ENCODE measurements at places on chromosomes 1 and 21. TPM values are rescaled to one million over a fixed set of nuclear protein-coding genes. Genes with fewer than 3 reads are reported as not detected.

The OR2L2 gene
- total RNA-seq, result not detected

The NCF2 gene
- total RNA-seq, result 14.0 TPM

The GPR37L1 gene
- total RNA-seq, result not detected

The TNNT2 gene
- not detected for total RNA-seq

The SLC2A5 gene
- total RNA-seq, result not detected

The CELA2B gene
- total RNA-seq, result not detected

The KRTAP11-1 gene
- total RNA-seq, result not detected

GRCh38 chr1:202161151-202162046 is 997 bp upstream of the PTPN7 start:
- no peak for DNase-seq

DNA sequence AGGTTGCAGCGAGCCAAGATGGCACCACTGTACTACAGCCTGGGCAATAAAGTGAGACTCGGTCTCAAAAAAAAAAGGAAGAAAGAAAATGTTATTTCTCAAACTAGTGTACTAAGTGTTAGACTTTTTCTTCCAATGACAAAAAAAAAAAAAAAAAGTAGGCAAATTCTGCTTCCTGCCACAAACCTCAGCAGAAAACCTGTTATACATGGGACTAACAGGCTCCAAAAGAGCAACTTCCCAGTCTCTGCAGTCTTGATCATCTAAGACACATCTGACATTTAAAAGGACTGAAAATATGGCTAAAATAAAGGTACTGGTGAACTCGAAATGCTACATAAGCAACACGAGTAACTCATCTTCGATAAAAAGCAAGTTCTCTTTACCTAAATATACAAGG is 59.6 kb downstream of the HSF2BP start:
- no peak for DNase-seq

DNA sequence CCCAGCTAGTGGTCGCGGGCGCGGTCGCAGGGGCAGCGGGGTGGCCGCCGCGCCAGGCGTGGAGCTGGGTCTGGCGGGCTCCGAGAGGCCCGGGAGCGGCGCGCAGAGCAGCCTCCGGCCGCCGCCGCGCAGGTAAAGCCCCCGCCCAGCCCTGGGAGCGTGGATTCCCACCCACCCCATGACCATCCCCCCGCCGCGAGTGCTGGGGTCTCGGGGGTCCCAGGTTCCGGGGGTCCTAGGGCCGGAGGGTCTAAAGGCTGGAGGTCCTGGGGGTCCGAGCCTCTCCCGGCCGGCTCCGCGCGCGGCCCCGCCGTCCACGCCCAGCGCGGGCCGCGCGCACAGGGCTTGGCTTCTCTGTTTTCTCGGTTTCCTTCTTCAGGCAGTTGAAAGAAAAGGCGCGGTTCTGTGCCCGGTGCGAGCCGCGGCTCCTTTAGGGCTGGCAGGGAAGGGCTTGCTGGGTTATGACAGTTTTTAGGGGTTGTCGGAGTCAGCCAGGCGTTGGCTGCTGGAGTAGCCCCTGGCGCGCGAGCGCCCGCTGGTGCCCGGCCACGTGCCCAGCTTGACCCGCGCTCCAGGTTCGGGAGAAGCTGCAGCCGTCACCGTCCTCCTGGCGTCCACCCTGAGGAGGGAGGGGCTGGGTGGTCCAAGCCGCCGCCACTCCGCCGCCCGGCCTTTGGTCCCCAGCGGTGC is 359 bp downstream of the LRRC3 start:
- DNase-seq, result peak; percentile 54

DNA sequence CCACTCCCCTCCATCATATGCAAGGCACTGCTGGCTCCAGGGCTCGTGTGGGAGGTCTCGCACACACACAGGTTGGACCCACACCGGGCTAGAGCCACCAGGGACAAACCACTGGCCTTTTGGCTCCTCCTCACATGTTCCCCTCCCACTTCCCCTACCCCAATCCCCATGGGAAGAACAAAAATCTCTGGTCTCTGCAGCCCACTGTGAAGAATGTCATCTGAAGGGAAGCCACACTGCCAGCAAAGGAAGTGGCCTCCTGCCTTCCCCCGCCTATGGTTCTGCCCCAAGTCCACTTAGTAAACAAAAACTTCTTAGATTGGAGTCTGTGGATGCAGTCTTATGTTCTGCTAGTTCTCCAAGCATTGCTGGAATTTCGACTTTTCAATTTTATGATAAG is 24.2 kb downstream of the OLFML3 start:
- no peak for DNase-seq

GRCh38 chr21:41763996-41764395 is 2.9 kb downstream of the RIPK4 start:
- DNase-seq, result no peak

DNA sequence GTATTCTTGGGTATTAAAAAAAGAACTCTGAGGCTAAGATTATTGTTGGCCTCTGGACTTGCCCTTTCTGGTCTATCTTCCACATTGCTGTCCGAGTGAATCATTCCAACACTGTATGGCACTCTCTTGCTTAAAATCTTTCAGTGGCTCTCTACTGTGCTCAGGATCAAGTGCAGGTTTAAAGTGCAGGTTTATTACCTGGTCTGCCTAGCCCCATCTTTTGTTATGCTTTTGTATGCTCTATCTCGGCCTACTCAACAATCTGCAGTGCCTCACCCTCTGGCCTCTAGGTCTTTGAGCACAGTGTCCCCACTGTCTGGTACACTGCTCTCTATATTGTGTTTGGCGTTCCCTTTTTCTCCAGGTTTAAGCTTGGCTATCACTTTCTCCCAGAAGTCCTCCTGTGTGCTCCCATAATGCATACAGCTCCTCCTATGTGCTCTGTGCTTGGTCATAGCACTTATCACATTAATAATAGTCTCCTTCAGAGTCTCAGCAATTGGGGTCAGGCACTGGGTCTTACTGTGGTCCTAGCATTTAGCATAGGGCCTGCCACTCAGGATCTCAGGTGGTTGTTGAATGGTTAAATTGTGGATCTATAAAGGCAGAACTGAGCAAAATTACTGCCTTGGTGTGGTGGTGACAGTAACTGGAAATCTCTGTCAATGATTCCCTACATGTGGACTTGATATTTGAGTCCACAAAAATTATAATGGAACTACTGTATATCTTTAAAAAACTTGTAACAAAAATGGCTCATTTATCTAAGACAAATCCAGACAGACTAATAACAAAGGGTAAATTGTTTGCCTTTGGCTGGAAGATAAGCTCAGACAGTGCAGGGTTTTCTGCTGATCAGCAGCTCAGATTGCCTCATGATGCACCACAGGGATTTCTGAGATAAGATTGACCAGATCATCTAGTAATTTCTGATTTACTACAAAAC is 10.6 kb upstream of the LDLRAD1 start:
- DNase-seq, result no peak

DNA sequence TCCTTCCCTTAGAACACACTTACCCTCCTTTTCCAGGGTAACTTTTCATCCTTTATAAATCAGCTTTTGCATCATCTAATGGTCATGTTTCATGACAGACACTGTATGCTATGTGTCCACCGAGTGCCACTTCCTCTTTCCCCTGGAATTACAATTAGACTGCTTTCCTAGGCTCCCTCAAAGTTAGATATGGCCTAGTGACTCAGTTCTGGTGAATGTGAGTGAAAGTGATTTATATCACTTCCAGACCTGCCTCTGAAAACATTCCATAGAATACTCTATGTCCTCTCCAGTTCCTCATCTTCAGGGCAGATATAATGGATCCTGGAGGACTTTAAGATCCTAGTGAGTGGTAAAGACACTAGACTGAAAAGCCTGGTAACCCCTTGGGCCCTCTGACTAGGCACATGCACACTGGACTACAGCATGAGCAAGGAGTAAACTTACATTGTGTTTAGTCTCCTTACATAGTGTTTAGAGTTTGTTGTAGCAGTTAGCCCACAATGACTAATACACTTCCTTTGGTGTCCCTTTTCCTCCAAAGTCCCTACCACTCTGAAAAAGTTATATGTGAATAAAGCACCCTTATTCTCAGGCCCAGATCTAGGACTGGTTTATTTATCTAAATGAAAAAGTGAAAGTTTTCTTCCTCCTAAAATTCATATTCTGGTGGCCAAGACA is 59.3 kb downstream of the GPR88 start:
- DNase-seq, result no peak

DNA sequence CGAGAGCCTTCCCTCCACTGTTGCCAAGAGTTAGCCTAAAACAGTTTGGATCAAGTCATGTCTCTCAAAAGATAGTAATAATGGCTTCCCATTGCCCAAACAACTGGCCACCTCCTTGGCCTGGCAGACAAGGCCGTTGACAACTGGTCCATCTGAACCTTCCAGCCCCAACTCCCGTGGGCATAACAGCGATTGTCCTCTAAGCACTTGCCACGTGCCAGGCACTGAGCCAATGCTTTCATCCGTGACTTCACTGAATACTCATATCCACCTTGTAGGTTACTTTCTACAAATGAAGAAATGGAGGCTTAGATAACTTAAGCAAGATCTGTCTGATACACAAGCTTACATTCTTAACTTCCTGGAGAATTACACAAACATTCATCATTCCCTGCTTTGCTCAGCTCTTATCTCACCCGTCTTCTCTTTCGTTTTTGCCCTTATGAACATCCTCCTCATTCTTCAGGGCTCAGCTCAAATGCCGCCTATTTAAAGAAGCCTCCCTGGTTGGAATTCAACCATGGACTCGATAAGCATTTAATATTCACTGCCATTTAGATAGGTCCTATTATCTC is 106.4 kb downstream of the KCND3 start:
- no peak for DNase-seq

DNA sequence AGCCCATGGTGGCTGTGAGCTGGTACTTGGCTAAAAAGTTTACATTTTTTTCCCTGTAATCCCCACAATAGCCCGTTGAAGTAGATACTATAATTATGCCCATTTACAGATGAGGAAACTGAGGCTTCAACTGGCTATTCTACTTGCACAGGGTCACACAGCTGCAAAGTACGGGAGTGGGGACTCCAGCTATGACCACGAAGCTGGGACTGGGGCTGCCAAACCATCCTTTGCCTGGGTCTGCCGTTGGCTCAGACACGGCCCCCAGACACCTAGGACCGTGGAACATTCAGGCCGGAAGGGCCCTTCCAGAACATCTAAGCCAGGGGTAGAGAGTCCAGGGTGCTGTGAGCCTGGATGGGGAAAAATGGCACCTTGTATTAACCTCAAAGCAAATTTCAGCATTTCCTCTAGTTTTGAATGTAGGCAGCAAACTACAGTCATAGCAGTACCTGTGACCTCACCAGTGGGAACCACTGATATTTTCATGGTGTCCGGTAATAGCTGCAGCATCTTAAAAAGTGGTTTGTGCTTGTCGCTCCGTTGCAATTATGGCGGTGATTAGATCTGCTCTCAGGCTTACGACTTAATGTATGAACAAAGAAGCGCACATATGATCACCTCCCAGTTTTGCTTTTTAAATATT is 4.3 kb downstream of the TP73 start:
- DNase-seq, result peak; percentile 28

DNA sequence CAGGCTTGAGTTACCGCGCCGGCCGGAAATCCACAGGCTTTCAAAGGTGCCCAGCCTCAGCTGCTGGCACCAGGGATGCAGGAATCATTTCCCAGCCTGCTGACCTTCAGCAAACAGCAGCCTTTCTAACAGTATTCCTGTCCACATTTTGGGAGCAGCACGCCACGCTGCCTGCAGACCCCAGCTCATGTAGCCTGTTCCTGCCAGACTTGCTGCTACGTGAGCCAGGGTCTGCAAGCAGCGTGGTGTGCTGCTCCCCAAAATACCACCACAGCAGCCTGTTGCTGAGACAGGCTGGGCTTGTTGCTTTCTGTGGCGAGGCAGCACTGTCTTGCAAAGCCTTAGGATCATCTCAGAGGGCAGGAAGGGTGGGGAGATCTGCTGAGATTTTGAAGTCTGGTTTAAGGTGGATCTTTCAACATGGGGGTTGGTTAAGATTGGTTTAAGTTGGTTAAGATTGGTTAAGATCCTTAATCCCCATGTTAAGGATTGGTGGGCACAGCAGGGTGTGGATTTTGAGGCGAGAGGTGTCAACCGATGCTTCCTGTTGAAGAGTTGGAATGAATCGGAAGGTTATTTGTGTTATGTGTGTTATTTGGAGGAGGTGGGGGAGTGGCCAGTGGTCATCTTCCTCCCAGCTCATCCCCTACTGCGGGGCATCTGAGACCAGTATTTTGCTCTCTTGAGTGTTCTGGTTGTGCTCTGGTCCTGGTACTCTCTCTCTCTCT is 12.9 kb downstream of the FAAH start:
- no peak for DNase-seq

DNA sequence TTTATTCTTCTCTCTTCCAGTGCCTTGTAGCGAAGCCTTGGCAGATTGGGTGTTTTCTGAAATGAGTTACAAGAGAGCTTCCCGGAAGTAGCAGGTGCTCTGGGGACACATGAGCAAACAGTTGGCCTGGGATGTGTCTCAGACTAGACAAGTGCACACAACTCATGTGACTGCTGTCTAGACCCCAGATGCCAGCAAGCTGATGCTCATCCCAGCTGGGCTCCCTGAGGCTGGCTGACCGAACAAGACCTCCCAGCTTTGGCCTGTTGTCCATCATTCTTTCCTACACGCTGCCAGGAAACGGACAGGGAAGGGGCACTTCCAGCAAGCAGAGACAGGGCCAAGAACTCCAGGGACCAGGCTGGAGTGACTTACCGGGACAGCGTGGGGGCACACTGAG is 18.7 kb upstream of the CSF1 start:
- DNase-seq, result no peak

GRCh38 chr1:169670836-169671235 is 40.6 kb downstream of the SELL start:
- no peak for DNase-seq

DNA sequence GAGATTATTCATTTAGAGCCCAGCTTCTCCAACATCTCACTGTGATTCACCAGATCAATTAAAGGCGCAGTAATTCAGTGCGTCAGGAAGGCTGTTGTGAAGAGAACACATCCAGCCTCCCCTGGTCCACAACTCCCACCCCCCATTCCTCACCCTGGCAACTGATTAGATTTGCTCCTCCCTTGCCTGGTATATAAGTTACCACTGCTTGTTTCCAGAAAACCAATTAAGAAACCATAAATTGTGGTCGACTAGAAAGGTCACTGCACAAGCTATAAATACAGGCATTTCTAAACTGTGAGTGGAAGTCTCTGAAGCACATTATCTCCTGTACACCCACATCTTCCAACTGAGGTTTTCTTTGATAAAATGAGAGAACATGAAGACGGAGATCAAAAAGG is 41.9 kb downstream of the FAM163A start:
- DNase-seq, result no peak

GRCh38 chr1:30687886-30688285 is 35.5 kb downstream of the MATN1 start:
- DNase-seq, result no peak

DNA sequence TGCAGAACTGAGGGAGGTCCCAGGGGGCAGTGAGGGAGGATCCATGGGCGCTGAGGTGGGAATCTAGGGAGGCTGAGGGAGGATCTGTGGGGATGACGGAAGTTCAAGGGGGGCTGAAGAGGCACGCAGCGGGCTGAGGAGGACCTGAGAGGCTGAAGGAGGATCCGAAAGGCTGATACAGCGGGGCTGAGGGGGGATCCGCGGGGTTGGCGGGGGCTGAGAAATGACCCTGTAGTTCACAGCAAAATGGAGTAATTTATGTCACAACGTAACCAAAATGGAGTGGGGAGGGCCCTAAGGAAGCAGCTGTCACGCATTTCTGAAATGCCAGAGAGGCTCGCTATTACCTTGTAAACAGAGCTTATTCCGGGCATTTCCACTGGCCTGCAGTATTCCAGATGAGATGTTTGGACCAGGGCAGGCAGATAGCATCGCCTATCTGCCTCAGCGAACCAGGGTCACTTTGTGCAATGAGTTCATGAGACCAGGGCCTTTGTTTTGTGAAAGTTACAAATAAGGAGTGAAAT is 926 bp upstream of the MRPL55 start:
- DNase-seq, result no peak
